Activated T-cell treated with anti-CD3 and anti-CD28 coated beads for 24 hours (primary cell): ENCODE measurements at places on chromosomes 1 and 21.

GRCh38 chr1:225572422-225572821 lies 80.5 kb downstream of the ENAH start:
- no peak for DNase-seq

GRCh38 chr21:25080661-25081060 lies 526.6 kb downstream of the MRPL39 start:
- DNase-seq, result no peak

DNA sequence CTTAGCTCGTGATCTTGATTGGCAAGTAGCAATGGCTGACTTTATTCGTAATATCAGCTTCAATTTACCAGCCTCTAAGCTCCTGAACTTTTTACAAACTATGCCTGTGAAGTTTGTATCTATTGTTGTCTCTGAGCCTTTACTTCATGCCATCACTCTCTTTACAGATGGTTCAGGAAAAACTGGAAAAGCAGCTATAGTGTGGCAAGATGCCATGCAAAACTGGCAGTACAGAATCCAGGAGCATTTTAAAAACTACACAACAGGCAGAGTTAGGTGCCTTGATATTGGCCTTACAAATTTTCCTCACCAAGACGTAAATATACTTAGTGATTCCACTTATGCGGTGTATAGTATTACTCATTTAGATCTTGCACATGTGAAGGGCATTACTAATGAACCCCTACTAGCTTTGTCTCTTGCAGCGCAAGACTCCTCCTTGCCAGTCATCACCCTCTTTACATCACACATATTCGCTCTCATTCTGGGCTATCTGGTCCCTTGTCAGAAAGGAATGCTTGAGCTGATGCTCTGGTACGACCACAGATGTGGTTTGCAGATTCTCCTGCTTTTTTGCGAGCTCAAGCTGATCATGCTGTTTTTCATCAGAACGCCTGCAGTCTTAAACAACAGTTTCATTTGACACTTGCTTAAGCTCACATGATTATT lies 36.3 kb downstream of the CLCA1 start:
- no peak for DNase-seq

GRCh38 chr21:28235169-28235895 lies 757.3 kb downstream of the LTN1 start:
- no peak for DNase-seq

- no peak for DNase-seq
These were observed 33.1 kb downstream of the LTN1 start for GRCh38 chr21:28959367-28960099.

DNA sequence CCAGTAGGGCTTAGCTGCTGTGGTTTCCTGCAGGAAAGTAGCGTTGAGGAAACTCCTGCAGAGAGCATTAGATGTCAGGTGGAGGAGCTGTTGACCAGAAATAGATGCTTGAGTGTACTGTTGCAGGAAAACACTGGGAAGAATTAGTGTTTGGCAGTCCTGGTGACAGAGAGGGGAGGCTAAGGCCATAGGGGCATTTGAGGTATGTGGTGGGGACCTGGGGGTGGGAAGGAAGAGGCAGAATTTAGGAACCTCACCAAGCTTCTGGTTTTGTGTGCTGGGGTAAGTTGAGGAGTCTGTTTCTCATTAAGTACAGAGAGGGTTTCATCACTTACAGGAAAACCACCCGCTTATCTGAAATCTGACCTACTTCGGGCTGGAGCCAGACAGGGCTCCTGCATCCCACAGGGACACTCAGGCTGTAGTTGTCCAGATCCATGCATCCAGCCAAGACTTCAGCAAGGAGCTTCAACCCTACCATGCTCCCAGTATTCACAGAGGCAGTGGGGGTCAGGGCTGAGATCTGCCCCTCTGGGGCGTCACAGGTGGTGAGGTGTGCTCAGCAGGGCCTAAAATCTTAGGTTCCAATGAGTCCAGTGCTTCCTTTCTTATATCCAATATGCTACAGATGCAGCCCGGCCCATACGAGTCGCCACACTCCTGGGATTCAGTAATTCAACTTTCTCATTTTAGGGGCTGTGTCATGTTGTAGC lies 15.1 kb downstream of the SH2D2A start:
- DNase-seq, result no peak

GRCh38 chr1:21121764-21122471 lies 54.8 kb downstream of the EIF4G3 start:
- no peak for DNase-seq

DNA sequence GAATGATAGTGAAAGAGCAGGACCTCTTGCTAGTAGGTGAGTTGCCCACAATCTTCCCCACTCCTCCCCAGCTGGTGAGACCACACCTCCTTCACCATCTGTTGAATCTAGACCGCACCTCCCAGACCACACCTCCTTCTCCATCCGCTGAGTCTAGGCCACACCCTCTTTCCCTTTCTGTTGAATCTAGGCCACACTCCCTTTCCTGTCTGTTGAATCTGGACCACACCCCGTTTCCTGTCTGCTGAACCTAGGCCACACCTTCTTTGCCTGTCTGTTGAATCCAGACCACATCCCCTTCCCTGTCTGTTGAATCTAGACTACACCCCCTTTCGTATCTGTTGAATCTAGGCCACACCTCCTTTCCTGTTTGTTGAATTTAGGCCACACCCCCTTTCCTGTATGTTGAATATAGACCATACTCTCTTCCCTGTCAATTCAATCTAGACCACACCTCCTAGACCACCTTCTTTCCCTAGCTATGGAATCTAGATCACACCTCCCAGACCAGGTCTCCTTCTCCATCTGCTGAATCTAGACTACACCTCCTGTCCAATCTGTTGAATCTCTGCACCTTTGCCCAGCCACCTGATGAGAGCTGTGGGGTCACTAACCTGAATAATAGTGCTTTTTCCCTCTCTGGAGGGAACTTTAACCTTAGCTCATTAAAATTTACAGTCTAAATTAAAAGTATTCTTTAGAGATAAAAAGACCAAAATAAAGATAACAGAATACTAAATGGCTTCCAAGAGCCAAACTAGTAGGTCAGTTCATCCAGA lies 116.3 kb downstream of the DAB1 start:
- DNase-seq, result peak; percentile 1

GRCh38 chr1:60343736-60344135 lies 270.2 kb upstream of the C1orf87 start:
- no peak for DNase-seq

GRCh38 chr21:14752345-14752909 lies 206.3 kb upstream of the SAMSN1 start:
- no peak for DNase-seq

DNA sequence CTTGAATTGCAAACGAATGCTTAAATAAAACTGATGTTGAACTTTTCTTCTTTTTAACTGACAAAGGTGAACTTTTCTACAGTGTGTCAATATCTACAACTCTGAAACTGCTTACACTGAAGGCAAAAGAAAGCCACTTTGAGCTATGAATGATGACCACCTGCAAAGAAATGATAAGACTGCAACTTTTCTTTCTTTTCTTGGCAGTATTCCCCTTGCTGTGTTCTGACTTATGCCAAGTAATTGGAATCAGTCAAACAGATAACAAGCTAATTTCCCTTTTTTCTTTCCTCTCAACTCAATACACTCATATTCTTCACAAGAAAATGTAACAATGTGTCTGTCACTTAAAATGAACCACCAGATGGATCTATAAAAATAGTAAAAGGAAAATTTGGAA lies 588.1 kb upstream of the BRINP3 start:
- DNase-seq, result no peak

DNA sequence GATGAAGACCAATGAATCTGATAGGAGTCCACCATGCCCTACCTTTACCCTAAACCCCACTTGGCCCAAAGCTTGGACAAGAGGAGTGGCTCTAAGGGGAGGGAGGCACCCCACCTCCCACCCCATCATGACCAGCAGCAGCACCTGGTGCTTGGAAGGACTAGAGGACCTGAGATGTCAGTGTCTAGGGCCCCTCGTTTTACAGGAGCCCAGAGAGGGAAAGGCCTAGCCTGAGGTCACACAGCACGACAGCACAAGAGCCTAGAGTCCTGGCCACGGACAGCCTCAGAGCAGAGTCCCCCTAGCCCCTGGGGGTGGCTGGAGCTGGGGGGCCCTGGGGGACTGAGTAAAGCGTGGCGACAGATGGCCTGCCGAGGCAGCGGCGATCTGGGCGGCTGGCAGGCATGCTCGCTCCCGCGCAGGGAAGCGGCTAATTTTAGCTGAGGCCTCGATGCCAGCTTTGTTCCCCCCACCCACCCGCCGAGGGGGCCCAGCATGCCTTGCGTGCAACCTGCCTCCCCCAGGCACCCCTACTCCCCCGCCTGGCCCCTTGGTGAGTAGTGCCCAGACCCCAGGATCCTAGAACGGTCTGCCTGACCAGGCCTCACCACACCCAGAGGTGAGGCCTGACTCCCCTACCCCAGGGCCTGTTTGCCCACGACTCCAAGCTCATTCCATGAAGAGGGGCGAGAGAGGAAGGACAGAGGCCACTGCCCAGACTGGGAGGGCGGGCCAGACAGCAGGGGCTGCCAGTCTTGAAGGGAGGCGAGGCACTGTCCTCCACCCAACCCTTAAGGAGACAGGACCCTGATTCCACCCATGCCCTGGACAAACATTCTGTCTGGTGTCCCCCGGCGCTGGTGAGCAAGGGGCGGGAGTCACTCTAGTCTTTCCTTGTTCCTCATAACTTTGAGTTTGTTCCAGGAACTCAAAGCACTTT lies 39.0 kb downstream of the AHDC1 start:
- no peak for DNase-seq

DNA sequence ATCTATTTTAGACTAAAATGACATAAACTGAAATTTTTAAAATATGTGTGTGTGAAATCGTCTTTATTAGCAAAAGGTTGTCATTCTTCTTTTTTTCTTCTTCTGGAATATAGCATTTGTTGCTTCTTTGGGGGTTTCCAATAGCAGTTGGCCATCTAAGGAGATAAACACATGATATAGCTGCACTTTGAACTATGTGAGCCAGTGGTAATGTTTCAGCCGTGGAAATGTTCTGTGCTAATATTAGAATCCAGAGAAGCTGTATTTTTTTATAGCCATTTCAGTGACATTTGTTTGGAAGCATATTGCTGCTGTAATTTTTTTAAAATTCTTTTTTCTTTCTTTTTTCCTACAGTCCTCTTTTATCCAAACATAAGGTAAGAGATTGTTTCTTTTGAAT lies 75.1 kb downstream of the CNST start:
- no peak for DNase-seq

- no peak for DNase-seq
These were observed 33.3 kb downstream of the PTPRF start for GRCh38 chr1:43563876-43564539.

DNA sequence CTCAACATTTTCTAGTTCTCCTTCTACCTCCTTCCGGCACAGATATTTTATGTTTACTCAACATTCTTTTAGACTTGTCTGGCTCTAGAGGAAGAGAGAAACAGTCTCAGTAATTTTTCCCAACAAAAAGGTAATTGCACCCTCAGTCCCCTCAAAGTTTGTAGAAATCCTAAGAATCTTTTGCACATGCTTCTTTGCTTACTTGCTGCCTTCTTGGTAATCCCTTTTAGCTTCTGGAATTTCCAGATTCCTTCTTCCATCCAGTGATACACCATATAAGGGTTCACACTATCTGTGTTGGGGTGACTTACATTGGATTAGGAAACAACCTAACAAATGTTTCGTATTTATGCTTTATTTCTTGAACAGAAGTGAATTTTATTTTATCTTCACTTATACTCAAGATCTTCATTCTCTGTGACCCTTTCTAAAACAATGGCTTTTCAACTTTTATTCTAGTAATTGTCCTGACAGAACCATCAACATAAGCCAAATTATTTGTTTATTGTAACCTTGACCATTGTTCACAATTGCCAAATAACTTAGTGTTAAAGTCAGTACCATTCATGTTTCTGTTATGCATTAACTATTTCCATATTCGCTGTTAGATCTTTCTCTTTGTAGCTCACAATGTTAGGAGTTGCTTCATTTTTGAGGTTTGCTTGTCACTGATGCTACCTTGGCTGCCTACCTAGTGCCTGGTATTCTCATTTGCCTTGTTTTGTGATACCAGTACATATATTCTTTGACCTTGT lies 238.1 kb downstream of the HMCN1 start:
- no peak for DNase-seq
